CD8-positive, alpha-beta memory T cell (primary cell): ENCODE measurements at places on chromosomes 5 and 9. TPM values are rescaled to one million over a fixed set of nuclear protein-coding genes. Genes with fewer than 3 reads are reported as not detected.

DNA sequence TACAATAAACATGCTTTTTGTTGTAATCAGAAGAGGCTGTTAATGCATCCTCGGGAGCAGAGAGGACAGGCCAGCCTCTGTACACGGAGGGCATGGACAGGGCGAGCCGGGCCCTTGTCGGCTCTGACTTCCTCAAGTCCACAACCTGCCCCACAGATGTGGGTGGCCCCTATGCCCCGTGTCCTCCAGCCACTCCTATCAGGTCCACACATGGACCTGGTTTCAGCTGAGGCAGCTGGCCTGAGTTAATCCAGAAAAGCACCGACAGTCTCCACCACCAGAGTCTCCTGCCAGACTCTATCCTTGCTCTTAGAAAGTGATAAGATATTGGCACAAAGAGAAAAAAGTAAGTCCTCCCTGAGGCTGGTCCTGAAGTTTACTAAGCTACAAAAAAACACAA lies 52.4 kb upstream of the PHYKPL start:
- no peak for DNase-seq

DNA sequence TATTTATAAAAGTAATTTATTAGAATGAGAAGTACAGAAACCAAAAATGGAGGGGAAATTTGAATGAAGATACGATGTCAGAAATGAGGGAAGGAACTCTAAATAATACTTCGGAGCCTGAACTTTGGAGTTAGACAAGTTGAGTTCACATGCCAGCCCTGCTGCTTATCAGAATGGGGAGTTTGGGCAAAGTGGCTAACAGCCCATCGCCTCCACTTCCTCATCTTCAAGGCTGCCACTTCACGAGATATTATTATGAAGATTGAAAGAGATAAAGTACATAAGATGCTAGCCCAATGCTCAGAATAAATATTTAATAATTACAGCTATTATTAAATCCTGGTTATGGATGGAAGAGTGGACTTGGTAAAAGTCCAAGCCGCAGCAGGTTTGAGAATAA lies 56.2 kb upstream of the ABCA1 start:
- no peak for DNase-seq

- DNase-seq: no peak
Observed at GRCh38 chr9:104971511-104971910, 43.6 kb upstream of the ABCA1 start.

GRCh38 chr9:109781086-109781485 lies 1.1 kb downstream of the PALM2AKAP2 start:
- no peak for DNase-seq

GRCh38 chr5:151700820-151701219 lies 14.1 kb upstream of the SPARC start:
- no peak for DNase-seq

Gene SNCB
- not detected for total RNA-seq

Gene IFNA13
- total RNA-seq: not detected

Gene TMEM174
- not detected for total RNA-seq

Gene PCDHB16
- not detected for total RNA-seq
